ENCODE measurements at places on chromosomes 1 and 21.
A peak's percentile ranks its signal among the peaks of the same experiment; 100 is the strongest.

GRCh38 chr1:76928522-76928921, 61.2 kb downstream of the ST6GALNAC5 start:
- no peaks in the 10 kb centered on the region for H3K36me3 ChIP-seq
- H3K27ac ChIP-seq = no peak overlapping the region
- no peaks in the 10 kb centered on the region for H3K4me1 ChIP-seq
- H3K27me3 ChIP-seq = no peaks in the 10 kb centered on the region
- DNase-seq = no peak
- no peak overlapping the region for H3K4me3 ChIP-seq

GRCh38 chr1:7705048-7705907, 65.8 kb upstream of the VAMP3 start:
- H3K4me1 ChIP-seq = no peaks in the 10 kb centered on the region
- H3K4me3 ChIP-seq = peak overlapping the region; percentile 53
- peak; percentile 79 for DNase-seq
- H3K27ac ChIP-seq = no peak overlapping the region

GRCh38 chr1:77825131-77825709, 45.8 kb downstream of the MIGA1 start:
- no peak overlapping the region for H3K4me3 ChIP-seq
- H3K27me3 ChIP-seq = no peaks in the 10 kb centered on the region
- no peak overlapping the region for H3K27ac ChIP-seq

DNA sequence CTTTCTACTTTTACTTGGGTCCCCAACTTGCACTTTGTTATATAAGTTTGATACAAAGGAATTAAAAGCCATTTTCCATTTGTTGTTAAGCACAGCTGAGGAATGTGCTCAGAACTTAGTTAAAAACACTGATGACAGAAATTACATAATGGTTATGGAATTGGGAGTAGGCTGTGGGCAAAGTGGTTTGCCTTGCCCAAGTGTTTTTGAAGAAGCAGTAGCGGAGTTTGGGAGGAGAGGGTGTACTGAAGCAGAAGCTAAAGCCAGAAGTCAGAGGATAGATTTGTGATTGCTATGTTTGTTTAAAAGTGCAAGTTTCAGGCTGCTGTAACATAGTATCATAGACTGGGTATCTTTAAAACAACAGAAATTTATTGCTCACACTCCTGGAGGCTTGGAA, 391.8 kb downstream of the DUSP10 start:
- no peaks in the 10 kb centered on the region for H3K36me3 ChIP-seq
- no peaks in the 10 kb centered on the region for H3K4me1 ChIP-seq
- no peak for DNase-seq

DNA sequence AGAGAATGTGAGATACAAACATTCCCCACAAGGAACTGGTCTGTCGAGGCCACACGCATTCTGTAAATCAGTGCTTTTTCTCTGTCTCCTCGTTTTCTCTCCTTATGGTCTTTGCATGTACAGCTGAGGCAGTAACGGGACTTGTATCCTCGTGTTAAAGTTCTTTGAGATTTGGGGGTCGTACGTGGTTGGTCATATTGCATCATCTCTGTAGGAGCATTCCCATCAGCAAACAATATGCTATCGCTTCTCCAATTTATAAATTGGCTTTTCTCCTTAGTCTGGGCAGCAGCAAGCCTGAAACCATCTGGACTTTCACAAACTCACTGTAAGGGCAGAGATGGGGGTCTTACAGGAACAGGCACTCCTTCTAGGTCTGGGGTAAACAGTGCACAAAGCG, 13.0 kb upstream of the TRIM17 start:
- H3K27ac ChIP-seq = no peak overlapping the region
- H3K4me3 ChIP-seq = no peak overlapping the region
- no peaks in the 10 kb centered on the region for H3K36me3 ChIP-seq
- DNase-seq = no peak
- H3K27me3 ChIP-seq = no peaks in the 10 kb centered on the region

DNA sequence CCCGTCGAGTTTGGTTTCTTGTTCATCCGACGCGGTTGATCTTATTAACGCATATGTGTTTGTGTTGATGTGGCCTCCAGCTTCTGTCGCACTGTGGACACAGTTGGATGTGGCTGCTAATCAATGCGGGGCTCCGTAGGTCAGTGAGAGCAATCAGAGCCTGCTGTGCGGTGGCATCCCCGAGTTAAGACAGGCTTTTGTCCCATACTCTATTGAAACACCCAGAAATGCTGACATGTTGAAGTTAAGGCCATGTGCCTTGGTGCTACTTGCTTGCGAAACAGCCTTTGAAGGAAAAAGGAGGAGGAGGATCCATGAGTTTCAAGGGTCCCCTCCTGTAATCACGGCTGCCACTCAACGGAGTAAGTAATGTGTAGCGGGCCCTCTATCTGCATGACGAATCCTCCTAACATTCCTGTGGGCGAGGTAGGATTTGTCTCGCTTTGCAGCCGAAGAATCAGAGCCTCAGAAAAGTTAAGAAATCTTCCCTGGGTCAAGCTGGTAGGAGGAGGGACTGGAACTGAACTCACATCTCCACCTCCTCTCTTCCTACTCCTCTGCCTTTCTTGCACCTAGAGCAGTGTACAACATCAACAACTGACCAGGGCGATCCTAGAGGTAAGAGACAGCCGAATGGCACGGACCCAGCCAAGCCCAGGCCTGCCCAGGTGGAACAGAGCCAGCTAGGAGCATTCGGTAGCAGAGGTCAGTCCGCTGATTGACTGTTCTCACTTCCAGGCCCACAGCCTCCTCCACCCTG, 19.5 kb downstream of the PDE9A start:
- H3K36me3 ChIP-seq = no peaks in the 10 kb centered on the region
- no peaks in the 10 kb centered on the region for H3K4me1 ChIP-seq

All from pancreas (tissue), 10 donors.